ENCODE measurements at places on chromosomes 13 and 19.

DNA sequence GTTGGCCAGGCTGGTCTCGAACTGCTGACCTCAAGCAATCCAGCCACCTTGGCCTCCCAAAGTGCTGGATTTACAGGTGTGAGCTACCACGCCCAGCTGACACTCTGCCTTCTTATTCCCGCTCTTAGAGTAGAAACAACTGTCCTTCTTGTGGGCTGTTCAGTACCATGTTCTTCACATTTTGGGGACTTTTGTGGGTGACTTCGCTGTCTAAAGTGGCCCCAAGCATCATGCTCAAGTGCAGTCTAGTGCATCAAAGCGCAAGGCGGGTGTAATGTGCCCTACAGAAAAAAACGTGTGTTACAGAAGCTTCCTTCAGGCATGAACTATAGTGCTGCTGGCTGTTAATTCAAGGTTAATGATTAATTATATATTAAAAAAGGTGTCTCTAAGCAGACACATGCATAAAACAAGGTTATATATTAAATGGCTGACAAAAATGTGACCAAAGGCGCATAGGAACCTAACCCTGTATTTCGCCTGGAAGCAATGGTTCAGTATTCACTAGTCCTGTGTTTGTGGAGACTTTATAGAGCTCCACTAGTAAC, 38.3 kb downstream of the ABCC4 start:
- no peak for DNase-seq

- no peak for DNase-seq
Measured at GRCh38 chr13:91331047-91331915, 16.2 kb upstream of the MIR17HG start.

DNA sequence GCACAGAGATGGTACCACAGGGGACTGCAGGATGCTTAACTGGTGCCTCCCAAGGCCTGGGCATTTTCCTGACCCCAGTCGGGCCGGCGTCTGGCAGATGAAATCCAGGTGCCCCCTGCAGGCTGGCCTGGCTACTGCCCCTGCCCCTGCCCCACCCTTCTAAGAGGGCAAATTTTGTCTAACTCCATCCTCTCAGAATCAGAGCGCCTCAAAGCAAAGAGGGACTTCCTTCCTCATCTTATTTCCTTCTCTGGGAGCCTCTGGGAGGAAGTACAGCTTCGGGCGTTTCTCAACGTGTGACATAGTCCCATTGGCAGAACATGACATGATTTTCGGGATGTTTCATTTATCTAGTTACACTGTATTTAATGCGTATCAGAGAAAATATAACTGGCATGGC, 2.7 kb downstream of the PRKACA start:
- no peak for DNase-seq

GRCh38 chr19:13665125-13665905, 99.0 kb upstream of the MRI1 start:
- no peak for DNase-seq

- DNase-seq: no peak
Measured at GRCh38 chr19:46351241-46352041, 4.6 kb downstream of the PPP5C start.

GRCh38 chr19:10773969-10774368, 56.1 kb downstream of the DNM2 start:
- DNase-seq: no peak

DNA sequence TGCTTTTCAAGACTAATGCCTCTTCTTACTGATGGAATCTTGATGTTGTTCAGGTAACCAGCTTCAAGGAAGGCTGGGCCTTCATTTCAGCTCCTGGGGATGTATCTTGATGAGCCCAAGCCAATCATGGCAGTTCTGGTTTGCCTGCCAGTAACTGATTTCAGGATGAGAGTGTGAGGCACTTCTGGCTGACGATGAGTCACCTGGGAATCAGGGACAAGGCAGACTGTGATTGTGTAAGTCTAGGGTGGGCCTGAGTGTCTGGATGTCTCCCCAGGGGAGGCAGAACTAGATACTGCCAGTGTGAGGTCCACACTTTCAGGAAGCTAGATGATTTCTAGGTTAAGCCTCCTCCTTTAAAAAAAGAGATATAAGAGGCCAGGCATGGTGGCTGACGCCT, 77.3 kb upstream of the KL start:
- DNase-seq: no peak

GRCh38 chr19:42153672-42154433, 21.6 kb upstream of the POU2F2 start:
- DNase-seq: no peak

- DNase-seq: no peak
Measured at GRCh38 chr13:113413898-113414282, 39.4 kb downstream of the ADPRHL1 start.

GRCh38 chr13:51688937-51689662, 104.8 kb downstream of the WDFY2 start:
- DNase-seq: no peak

DNA sequence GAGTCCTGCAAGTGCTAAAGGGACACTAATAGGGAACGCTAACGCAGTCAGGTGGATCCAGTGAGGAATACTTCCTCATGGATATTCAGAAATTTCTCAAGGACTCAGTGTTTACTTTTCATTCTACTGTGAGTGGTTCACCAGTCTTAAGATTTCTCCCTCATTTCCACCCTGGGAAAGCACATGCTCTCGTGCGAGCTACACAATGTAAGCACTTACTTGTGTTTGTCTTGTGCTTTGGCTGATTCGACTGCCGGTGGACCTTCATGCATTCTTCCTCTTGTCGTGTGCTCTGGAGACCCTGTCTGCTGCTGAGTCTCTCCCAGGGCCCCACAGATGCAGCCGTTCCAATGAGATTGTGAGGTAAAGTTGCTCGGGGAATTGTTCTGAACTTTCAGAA, 180.1 kb downstream of the NUFIP1 start:
- no peak for DNase-seq

- no peak for DNase-seq
Measured at GRCh38 chr13:33322543-33322809, 36.9 kb upstream of the STARD13 start.

- DNase-seq: no peak
Measured at GRCh38 chr19:4081441-4082129, 14.9 kb upstream of the ZBTB7A start.

DNA sequence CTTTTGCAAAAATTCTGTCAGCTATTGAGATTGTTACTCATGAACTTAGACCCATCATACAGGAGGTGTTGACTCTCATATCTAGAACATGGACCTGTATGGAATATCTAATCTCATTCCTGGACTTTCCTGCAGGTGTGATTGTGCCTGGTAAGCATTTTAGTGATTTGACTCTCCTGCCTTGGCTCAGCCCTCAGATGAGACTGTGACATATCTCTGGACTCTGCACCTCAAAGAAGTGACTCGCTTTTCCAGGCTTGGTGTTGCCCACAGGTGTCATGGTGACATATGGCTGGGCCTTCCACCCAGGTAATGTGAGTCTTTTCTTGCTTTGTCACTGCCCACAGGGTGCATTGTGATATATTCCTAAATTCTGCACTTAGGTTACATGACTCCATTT, 17.8 kb upstream of the ZNF726 start:
- no peak for DNase-seq

GRCh38 chr13:45989607-45990006, 62.9 kb downstream of the ZC3H13 start:
- DNase-seq: no peak

DNA sequence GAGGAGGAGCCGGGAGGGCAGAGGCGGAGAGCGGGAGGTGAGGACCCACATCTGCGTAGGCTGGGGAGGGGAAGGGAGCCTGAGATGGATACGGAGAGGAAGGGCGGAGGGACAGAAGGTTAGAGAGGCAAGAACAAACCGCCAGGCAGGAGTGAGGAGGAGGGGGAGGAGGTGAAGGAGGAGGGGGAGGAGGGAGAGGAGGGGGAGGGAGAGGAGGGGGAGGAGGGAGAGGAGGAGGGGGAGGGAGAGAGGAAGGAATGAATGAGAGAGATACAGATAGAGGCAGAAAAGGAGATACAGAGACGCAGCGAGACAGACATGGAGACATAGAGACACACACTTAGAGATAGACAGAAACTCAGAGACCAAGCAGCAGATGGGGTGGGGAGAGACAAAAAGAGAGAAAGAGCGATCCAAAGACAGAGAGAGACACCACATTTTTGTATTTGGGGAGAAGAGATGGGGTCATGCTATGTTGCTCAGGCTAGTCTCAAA, 782 bp upstream of the CA11 start:
- DNase-seq: no peak

GRCh38 chr19:1309977-1310852, 24.5 kb downstream of the EFNA2 start:
- DNase-seq: no peak

- DNase-seq: no peak
Measured at GRCh38 chr13:93915269-93915809, 564.1 kb downstream of the DCT start.

DNA sequence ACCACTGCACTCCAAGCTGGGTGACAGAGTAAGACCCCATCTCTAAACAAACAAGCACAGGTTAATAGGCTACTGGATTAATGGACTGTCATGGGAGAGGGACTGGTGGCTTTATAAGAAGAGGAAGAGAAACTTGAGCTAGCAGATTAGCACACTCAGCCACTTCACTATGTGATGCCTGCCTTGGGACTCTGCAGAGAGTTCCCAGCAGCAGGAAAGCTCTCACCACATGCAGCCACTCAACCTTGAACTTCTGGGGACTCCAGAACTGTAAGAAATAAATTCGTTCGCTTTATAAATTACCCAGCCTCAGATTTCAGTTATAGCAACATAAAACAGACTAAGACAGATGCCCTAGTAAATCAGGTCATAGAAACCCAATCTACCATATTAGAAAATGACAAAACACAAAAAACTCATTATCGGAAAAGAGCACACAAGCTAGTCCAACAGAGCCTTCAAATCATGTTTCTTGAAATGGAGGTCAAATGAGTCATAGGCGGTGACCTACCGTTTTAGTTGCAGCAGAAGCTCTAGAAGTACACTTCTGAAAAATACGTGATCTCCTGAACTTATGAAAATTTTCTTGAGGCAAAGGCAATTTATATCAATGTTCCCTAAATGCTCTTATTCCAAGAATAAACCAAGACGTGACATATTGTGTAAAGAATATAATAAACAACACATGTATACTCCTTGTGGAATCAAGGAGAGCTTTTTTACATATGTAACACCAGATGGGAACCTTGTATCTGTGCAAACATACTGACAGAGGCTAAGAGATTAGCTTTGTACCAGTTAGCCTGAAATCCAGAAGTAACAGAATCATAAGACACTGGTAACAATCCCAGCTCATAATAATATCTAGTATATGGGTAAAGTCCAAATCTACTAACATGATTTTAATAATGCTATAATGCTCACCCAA, 340.9 kb upstream of the SGCG start:
- no peak for DNase-seq

- no peak for DNase-seq
Measured at GRCh38 chr19:30069535-30070197, 127.6 kb downstream of the URI1 start.

GRCh38 chr19:14113762-14114414, 3.7 kb downstream of the PRKACA start:
- no peak for DNase-seq

DNA sequence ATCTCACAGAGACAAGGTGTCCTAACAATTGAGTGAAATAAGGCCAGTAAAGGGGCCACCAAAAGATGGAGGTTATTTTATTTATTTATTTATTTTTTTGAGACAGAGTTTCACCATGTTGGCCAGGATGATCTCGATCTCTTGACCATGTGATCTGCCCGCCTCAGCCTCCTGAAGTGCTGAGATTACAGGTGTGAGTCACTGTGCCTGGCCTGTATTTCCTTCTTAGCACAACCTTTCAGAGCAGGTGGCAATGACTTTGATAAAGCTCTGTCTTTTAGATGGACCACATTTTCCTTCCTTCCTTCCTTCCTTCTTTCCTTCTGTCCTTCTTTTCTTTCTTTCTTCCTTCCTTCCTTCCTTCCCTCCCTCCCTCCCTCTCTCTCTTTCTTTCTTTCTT, 11.0 kb upstream of the DOCK6 start:
- no peak for DNase-seq

DNA sequence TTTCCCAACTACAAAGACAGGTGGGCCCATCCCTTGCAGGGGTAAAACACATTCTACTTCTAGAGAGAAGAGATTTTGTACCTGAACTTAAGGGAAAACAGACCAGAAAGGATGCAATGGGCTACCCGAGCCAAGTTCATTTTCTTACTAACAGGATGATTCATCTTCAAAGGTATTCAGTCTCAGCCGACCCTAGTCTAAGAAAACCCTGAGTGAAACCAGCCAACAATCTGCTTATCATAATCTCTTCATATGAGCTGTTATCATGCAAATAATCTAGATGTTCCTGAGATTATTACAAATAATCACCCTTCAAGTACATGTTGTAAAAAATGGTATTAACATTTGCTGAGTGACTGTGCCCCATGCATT, 15.6 kb downstream of the PABPC3 start:
- DNase-seq: no peak

DNA sequence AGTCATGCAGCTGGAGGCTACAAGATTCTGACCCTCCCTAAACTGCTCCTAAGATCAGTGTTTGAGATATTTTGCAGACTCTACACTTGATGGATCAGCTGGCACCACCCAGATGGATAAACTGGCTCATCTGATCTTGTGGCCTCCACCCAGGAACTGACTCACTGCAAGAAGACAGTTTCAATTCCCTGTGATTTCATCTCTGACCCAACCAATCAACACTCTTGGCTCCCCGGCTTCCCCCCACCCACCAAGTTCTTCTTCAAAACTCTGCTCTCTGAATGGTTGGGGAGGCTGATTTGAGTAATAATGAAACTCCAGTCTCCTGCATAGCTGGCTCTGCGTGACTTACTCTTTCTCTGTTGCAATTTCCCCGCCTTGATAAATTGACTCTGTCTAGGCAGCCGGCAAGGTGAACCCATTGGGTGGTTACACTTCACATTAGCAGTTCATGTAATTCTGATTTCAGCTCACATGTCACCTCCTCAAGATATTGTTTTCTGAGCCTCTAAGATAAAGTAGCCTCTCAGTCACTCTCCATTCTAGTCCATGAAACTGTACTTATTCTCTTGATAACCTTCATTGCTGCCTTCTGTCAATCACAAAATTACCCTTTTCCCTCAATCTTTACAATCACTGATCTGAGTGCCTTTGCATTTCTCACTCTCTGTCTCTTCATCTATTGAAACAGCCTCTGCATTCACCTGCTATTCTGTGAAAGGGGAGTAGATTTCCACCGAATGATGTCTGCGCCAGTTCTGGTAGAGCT, 9.9 kb upstream of the FPR3 start:
- peak; percentile 4 for DNase-seq

DNA sequence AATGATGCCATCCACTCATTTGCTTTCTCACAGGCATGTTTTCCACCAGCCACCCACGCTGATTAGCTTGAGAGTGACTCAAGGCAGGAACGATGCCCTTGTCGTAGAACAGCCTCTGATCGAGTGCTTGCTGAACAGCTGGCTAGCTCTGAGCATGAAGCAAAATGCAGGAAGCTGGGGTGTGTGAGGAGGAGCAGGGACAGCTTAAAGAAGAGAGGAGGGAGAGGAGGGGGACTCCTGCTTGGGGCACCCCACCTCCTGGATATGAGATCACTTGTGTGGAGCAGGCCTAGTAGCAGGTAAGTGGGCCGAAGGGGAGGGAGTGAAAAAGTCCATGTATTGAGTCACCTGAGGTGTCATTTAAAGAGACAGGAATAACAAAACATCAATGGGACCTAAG, 48.8 kb downstream of the IRS2 start:
- DNase-seq: no peak

- DNase-seq: no peak
Measured at GRCh38 chr13:108325863-108326262, 56.3 kb downstream of the TNFSF13B start.

Data from stimulated activated CD8-positive, alpha-beta memory T cell treated with anti-CD3 and anti-CD28 coated beads, Interleukin-4, amount 100 ng/mL, for 4 hours (primary cell).